Epithelial cell of alveolus of lung (primary cell): ENCODE measurements at places on chromosomes 11 and 22. TPM values are rescaled to one million over a fixed set of nuclear protein-coding genes. Genes with fewer than 3 reads are reported as not detected.

OR52N4 gene
- not detected in 2 replicates for total RNA-seq

ABCG4 gene
- total RNA-seq, result 0.26 and 0.72 TPM in 2 replicates

MS4A3 gene
- not detected in 2 replicates for total RNA-seq

LDLRAD3 gene
- total RNA-seq, result 15.4 and 28.0 TPM in 2 replicates

NR1H3 gene
- total RNA-seq, result 32.5 and 72.8 TPM in 2 replicates

PRDM11 gene
- 1.6 and 2.9 TPM in 2 replicates for total RNA-seq

OR5P2 gene
- total RNA-seq, result not detected in 2 replicates

OSBP2 gene
- total RNA-seq, result 0.16 and 0.78 TPM in 2 replicates

NAALAD2 gene
- total RNA-seq, result 1.7 and 4.6 TPM in 2 replicates

SHANK2 gene
- 9.2 and 10.8 TPM in 2 replicates for total RNA-seq

DGKZ gene
- total RNA-seq, result 34.9 and 42.9 TPM in 2 replicates

LYVE1 gene
- total RNA-seq, result 1.2 and 2.3 TPM in 2 replicates

RCOR2 gene
- total RNA-seq, result 6.9 and 10.9 TPM in 2 replicates

CALCA gene
- not detected in 2 replicates for total RNA-seq

APOBEC3C gene
- total RNA-seq, result 26.5 and 31.0 TPM in 2 replicates

CARNS1 gene
- 0.88 TPM in 1 of 2 replicates, not detected in the other for total RNA-seq

PLA2G3 gene
- 0.08 and 2.3 TPM in 2 replicates for total RNA-seq

PDGFD gene
- total RNA-seq, result 7.2 and 8.9 TPM in 2 replicates

ZNF143 gene
- total RNA-seq, result 13.5 and 18.6 TPM in 2 replicates

IGLL1 gene
- not detected in 2 replicates for total RNA-seq

OR8U1 gene
- total RNA-seq, result not detected in 2 replicates

CREB3L1 gene
- total RNA-seq, result 37.4 and 41.9 TPM in 2 replicates

FGF19 gene
- total RNA-seq, result under 0.01 TPM in 1 of 2 replicates, not detected in the other

NXPE1 gene
- not detected in 2 replicates for total RNA-seq

SHISA8 gene
- not detected in 2 replicates for total RNA-seq

NLRP14 gene
- total RNA-seq, result under 0.01 TPM in 1 of 2 replicates, not detected in the other

CELSR1 gene
- 1.6 and 5.2 TPM in 2 replicates for total RNA-seq

SCN2B gene
- under 0.01 and 0.48 TPM in 2 replicates for total RNA-seq

ARSA gene
- total RNA-seq, result 38.2 and 48.5 TPM in 2 replicates

ANO9 gene
- 0.39 TPM in 1 of 2 replicates, not detected in the other for total RNA-seq

MB gene
- not detected in 2 replicates for total RNA-seq

GVQW3 gene
- total RNA-seq, result 0.65 and 1.7 TPM in 2 replicates

LGALS12 gene
- total RNA-seq, result not detected in 2 replicates
